AG08396 (cell line): ENCODE measurements at places on chromosomes 2 and 18.

DNA sequence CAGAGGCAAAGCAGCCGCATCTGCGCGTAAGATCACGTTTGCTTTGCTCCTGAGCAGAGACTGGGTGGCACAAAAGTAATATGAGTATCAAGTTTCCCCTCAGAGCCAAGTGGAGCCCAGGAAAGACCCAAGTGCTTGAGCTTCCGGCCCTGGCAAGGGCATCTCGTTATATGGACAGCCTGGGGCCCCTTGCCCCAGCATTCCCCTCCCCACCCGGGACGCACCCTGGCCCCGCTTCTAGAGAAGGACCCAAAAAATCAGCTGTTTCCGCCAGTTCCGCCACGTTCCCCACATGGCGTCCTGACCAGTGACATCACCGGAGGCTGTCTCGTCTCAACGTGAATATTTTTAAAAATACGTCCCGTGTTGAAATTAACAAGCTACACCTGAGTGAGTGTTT is 135.1 kb downstream of the NFATC1 start:
- no peak for DNase-seq

DNA sequence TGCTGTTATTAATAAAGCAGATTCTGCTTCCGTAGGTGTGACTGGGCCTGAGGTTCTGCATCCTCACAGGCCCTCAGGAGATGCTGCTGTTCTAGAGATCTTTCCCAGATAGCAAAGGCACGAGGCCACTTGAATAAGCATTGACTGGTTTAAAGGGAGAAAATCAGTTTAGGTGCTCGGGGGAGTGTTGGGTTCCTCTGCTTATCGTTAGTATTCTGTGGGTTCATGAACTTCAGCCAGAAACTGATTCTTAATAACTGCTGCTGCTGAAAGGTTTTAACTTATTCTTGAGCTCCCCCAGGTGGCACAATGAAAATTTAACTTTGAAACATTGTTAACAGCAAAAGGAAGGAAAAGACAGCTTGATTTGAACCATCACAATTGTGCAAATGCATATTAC is 56.9 kb downstream of the ITGA6 start:
- no peak for DNase-seq

DNA sequence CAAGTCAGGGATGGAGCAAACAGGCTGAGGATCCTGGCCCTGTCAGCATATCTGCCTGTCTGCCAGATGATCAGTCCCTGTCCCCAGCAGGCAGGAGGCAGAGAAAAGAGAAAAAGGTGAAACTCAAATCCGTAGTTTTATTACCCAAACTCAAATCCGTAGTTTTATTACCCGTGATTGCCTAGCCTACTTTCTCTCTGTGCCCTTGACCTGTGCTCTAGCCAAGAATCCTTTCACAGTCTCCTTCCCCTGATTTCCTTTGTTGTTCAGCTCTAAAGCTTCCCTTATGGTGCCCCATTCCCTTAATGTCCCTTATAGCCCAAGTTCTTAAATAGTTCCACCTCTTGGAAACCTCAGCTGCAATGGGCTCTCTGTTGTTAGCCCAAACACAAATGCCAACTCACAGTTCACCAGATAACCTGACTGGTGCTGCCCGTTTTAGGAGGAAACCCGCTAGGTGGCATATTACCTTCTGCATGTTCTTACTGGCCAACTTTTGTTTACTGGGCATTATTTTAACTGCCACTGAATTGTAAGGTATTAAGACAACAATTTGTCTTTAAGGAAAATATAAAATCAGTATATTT is 125.7 kb upstream of the FZD5 start:
- no peak for DNase-seq

GRCh38 chr2:127398239-127398590 is 10.4 kb upstream of the MAP3K2 start:
- peak; percentile 94 for DNase-seq

DNA sequence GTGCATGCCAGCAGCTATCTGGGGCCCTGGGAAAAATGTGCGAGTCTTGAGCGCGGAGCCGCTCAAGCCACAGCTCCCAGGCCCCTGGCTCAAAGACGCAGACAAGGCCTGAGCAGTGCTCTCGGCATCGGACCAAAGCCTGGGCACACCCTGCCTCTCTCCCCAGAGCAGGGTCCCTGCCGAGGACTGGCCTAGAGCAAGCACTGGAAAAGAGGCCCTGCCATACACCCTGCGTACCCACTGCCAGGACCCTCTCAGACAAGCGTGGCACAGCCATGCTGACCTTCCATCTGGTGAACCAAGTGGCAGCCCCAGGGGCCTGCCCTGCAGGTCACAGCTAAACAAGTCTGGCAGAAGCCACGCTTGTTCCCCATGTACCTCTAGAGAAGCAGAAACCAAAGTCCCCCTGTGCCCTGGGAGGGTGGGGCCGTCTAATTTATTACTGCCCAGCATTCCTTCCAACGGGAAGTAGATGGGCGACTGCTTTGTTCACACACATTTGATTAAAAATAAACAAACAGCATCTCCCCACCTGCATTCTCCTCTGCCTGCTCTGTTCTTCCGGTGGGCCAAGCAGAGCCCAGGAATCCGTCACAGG is 14.0 kb downstream of the STK25 start:
- no peak for DNase-seq

- DNase-seq, result no peak
Measured at GRCh38 chr18:58269931-58270330, 225.9 kb downstream of the NEDD4L start.

DNA sequence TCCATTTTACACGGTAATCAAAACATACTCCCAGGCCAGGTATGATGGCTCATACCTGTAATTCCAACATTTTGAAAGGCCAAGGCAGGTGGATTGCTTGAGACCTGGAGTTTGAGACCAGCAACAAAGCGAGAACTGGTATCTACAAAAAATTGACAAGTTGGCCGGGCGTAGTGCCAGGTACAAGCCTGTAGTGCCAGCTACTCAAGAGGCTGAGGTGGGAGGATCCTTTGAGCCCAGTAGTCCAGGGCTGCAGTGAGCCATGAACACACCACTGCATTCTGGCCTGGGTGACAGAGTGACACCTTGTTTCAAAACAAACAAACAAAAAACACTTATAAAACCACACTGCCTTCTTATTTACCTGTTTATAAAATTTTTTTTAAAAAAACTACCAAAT is 80.8 kb downstream of the GAREM1 start:
- no peak for DNase-seq

DNA sequence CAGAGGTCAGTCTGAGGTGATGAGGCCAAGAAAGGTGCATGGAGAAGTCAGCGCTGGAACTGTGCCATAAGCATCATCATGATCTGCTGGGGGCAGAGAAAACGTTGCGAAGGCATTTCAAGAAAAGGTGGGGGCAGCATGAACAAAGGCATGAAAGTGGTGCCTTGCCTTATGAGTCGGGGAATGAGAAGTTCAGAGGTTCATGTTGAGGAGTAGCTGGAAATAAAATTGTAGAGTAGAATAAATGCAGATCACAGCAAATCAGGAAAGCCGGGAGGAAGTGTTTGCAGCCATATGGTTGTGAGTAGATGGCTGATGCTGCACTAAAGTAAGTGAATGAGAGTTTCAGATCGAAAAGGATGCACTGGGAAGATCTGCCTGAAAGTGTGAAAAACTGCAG is 72.1 kb upstream of the ARL5A start:
- no peak for DNase-seq

- DNase-seq, result no peak
Measured at GRCh38 chr2:60612033-60612432, 58.6 kb upstream of the BCL11A start.

GRCh38 chr2:46284260-46284659 is 12.9 kb upstream of the EPAS1 start:
- DNase-seq, result no peak

- no peak for DNase-seq
Measured at GRCh38 chr2:229798446-229799155, 84.2 kb upstream of the DNER start.

- no peak for DNase-seq
Measured at GRCh38 chr2:58739033-58739432, 497.9 kb upstream of the FANCL start.

GRCh38 chr2:15579641-15580040 is 12.0 kb upstream of the DDX1 start:
- no peak for DNase-seq
